ENCODE measurements at places on chromosomes 5 and 9.

- DNase-seq = no peak
Observed at GRCh38 chr5:44332285-44332971, 56.8 kb downstream of the FGF10 start.

DNA sequence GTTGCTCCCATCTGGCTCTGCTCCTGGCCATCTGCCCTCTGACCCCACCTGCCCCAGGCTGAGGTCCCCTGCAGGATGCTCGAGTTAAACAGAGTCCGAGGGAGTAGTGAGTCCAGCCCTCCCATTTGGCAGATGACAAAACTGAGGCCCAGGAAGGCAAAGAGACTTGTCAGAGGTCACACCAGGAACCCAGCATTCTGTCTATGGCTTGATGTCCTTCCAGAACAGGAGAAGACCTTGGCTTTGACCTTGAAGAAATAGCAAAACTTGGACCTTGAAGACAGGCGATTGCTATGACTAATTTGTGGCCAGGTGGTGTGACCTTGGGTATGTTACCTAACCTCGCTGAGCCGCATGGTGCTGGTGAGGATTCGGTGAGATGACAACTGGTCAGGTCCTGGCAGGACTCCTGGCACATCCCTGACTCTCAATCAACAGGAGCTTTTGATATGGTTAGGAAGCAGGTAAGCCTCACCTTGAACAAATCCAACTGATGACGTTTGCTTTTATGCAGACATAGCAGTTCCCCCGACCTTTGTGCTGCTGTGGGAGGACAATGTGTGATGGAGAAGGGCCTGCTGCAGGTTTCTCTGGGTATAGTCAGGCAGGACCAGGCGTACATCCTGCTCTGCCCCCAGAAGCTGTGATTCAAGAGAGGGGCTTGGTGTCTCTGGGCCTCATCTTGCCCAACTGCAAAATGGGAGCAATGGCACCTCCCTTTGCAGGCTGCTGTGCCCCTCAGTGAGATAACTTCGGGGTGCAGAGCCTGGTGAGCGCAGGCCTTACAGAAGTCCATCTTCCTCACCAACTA, 198.7 kb downstream of the C9orf50 start:
- no peak for DNase-seq

- DNase-seq = no peak
Observed at GRCh38 chr5:135042595-135042994, 8.6 kb upstream of the PITX1 start.

DNA sequence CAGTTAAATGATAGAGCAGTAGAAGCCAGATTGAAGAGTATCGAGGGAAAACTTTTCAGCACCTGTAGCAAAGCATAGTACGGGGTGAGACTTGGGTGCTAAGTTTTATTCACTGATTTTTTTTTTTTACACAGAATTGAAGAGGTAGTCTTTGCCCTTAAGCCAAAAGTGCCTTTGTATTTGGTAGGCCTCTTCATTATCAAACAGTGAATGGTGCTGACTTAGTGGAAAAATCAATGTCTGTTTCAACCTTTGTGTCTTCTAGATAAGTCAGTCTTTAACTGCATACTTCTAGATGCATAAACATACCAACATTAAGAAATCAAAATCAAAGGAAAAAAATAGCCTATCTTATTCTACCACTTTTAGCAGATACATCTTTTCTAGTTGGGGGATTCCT, 13.7 kb downstream of the RNF14 start:
- DNase-seq = no peak

GRCh38 chr9:126507318-126508109, 106.2 kb upstream of the LMX1B start:
- peak; percentile 42 for DNase-seq

DNA sequence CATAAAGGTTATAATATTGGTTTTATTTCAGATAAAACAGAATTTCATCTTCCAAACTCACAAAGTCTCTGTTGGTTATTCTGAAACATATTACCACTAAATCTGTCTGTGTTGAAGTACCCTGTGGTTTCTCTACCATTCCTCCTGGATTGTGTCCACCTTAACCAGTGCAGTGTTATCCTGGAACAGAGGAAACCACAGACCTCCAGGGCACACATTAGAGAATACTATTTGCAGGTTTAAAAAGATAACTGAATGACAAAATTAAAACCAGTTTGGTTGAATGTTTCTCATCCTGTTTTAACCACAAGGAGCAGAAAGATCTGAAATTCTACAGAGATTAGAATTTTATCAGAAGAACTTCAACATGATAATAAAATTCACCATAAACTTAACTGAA, 251.8 kb downstream of the CWC27 start:
- no peak for DNase-seq

DNA sequence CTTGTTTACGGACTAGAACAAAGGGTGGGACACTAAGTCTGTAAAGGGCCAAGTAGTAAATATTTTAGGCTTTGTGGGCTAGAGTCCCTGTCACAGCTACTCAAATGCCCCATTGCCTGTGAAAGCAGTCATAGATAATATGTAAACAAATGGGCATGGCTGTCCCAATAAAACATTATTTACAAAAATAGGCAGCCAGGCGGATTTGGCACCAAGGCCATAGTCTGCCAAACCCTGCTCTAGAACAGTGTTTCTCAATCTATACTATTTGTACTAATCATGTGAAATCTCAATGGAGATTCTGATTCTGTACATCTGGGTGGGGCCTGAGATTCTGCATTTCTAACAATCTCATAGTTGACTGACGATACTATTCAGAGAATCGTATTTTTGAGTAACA, 92.0 kb downstream of the RFX3 start:
- no peak for DNase-seq

DNA sequence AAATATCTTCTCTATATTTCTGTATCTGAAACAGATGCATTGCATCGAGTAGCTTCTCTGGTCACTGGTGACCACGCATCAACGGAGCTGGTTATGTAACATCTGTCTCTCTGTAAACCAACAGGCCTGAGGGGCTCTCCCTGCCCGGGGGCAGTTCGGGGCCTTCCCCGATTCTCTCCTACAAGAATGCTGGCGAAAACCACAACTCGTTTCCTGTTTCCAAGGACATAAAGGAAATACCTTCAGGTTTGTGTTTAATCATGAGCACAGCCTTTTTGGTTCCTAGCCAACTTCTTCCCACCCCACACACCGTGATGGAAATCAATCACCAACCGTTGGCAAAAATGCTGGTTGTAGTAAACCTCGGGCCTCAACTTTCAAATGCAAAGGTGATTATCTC, 25.1 kb downstream of the GDNF start:
- DNase-seq = peak; percentile 96

DNA sequence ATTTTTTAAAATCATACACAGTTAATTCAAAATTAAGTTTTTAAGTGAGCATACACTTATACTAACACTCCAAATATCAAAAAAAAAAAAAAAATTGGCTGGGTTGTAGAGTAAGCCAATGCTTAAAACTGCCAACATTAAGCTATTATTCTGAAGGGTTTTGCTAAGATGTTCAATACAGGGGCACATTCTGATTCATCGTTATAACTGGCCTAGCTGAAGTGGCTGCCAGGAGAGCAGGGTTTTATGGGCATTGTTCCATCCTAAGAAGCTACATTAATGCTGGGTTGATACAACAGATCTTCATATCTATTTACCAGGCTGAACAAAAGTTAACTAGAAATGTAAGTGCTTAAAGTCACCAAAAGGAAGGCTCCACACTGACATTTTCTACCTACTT, 13.4 kb downstream of the ELAVL2 start:
- no peak for DNase-seq

GRCh38 chr5:135569755-135570452, 8.9 kb downstream of the CXCL14 start:
- no peak for DNase-seq

DNA sequence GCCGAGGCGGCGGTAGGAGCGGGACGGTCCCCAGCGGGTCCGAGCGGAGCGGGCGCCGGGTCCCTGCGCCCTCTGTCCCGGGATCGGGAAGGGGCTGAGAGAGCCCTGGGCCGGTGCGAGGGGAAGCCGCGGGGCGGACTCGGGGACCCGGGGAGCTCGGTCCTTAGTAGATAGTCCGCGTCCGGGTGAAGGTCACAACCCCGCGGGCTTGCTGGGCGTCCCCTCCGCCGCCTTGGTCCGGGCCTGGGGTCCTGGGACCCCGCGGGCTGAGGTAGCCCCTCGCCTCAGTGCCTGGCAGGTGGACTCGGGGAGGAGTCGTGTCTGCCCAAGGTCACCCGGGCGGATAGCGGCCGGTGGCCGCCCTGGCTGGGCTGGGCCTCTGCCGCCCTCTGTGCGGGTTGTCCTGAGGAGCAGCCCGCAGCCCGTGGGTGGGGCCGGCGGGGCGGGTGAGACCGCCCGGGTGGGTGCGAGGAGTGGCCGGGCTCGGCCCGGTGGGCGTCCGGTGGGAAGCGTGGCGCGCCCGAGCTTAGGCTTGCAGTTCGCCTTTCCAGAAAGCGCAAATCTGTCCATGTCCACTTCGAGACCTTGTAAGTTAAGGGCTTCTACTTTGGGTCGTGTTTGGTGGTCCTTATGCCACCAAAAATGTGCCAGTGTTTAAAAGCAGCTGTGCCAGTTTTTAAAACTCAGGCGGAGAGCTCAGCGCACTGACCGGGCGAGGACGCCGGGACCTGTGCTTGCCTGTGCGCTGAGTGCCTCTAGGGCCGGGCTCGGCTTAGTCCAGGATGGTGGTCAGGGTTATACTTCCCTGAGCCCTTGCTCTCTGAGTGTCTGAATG, 554 bp downstream of the SDHA start:
- DNase-seq = no peak

DNA sequence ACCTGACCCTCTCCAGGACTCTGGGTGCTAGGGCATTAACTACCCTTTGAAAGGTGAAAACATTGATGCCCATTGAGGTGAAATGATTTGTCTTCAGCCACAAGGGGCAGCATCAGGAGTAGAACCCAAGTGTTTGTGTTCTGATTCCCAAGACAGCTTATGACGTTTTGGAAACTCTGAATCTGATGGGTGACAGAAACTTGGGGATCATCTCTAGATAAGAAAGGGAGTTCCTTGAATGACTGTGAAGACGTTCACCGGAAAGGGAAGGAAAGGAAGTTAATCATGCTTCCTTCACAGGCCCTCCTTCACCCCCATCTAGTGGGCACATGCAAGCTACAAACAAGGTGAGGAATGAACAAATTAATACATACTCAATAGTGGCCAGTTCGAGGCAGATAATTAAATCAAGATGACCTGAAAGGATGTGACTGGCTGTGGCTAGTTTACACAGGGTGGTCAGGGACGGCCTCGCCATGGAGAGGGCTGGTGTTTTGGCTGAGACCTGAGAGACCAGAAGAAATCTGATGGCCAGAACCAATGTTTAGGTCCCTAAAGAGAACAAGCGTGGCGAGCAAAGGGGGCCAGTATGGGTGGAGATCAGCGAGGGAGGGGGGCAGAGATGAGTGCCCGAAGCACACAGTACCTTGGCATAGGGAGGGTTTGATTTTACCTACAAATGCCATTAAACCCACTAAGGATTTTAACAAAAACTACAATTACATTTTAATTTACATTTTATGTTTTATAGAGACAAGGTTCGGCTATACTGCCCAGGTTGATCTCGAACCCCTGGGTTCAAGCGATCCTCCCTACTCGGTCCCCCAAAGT, 937 bp upstream of the SLC26A2 start:
- DNase-seq = no peak
